Activated T-cell treated with anti-CD3 and anti-CD28 coated beads, Interleukin-2, amount 50 U/mL, for 1 hour (primary cell): ENCODE measurements at places on chromosomes 13 and 19.

- DNase-seq = no peak
These were observed 219.9 kb downstream of the MAB21L1 start for GRCh38 chr13:35256459-35257148.

DNA sequence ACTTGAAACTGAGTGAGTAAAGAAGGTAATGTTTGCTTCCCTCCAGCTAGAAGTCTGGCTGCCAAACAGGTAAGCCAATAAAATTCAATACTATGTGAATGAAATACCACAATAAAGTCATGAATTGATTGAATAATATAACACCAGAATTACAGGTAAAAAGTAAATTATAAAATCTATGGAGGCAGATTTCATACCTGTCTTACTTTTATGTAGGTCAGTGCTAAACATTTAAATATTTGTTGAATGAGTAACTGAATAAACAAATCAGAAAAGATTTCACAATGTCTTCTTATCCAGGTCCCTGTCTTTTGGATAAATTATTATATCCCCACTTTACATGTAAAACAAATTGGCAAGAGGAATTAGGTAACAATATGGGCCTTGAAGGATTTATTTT, 62.7 kb downstream of the MICU2 start:
- no peak for DNase-seq

DNA sequence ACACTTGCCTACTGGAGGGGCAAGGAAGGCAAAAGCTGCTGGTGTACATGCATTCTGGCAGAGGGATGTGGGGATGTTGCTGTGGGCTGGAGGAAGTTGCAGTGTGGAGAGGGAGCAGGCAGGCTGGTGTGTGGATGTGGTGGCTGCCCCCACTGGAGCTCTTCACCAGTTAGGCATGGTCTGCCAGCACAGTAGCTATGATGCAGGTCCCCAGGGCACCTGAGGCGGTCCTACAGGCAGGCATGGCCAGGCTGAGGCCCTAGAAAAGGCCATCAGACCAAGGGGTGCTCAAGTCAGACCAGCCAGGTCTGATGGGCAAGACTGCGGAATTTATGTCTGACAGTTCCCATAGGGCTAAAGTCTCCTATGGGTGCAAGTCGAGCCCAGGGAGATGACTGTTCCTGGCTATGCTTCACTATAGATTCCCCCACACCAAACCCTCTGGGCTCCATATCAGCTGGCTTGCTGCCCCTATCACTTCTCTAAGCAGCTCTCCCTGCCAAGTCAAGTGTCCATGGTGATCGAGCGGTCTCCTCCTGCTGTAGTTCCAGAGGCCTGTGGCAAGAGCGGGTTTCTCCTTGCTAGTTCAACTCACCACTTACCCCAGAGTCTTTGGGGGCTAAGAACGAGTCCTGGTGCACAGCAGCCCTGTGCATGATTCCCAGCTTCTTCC, 473.1 kb downstream of the TDRD3 start:
- no peak for DNase-seq

GRCh38 chr13:79581870-79582315, 100.9 kb downstream of the NDFIP2 start:
- no peak for DNase-seq

DNA sequence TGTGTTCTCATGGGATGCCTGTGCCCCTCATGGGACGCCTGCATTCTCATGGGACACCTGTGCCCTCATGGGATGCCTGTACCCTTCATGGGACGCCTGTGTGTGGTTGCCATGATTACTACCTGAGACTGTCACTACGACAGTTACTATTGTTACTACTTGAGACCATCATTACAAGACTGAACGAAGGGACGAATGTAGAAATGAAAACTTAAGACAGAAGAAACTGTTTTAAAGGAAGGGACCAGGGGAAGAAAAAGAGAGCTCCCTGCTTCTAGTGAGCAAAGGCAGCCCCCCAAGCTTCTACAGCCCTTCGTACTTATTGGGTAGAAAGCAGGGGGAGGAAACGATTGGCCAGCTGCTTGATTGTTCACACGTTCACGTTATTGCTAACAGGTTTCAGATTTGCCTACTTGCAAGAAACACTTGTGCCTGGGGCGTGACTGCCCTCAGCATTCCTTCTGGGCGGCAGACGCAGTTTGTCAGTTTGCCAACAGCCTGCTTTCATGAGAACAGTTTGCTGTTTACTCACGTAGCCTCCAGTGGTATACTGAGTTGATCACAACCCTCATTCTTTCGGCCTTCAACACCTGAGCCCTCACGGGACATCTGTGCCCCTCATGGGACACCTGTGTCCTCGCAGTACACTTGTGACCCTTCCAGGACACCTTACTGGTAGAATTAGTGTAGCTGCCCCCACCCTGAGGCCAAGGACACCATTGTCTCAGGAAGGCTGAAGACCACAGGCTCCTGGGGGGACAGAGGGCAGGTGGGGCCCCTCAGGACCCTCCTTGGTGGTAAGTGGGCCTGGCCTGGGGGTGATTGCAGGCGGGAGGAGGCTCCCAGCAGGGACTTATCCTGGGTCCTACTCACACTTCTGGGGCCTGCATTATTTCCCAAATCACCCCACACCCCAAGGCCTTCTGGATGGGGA, 2.5 kb upstream of the S1PR4 start:
- DNase-seq = peak; percentile 57

DNA sequence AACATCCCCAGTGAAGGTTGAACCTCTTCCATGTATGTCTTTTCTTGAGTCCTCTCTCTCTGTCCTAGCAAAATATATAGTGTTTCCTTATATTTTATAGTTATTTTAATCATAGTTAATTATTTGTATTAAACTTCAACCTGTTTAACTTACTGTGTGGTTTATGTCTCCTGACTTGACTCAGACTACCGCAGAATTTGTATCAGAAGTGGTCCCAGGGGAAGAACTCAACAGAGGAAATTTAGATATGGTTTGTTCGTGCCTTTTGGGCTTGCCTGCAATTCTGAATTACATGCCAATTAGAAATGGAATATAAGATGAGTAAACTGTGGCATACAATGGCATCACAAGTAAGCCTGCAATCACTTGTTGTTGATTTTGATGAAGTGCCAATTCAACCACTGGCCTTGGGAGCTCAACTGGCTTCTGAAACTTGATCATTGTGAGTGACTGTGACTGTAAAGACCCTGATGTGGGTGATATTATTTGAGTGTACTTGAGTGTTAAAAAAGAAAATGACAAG, 1459.5 kb upstream of the PCDH20 start:
- DNase-seq = no peak

GRCh38 chr13:31072041-31072440, 89.7 kb downstream of the HSPH1 start:
- no peak for DNase-seq

GRCh38 chr13:107865643-107866031, 349.7 kb downstream of the LIG4 start:
- no peak for DNase-seq

GRCh38 chr19:18620311-18620710, 7.6 kb downstream of the TMEM59L start:
- no peak for DNase-seq

GRCh38 chr19:41646589-41647204, 19.8 kb upstream of the CEACAM4 start:
- peak; percentile 48 for DNase-seq

- DNase-seq = peak; percentile 14
These were observed 2.9 kb downstream of the FFAR1 start for GRCh38 chr19:35350591-35350990.

- DNase-seq = no peak
These were observed 107.2 kb downstream of the FNDC3A start for GRCh38 chr13:49082653-49083536.

- no peak for DNase-seq
These were observed 76.2 kb downstream of the GGACT start for GRCh38 chr13:100512422-100512821.

DNA sequence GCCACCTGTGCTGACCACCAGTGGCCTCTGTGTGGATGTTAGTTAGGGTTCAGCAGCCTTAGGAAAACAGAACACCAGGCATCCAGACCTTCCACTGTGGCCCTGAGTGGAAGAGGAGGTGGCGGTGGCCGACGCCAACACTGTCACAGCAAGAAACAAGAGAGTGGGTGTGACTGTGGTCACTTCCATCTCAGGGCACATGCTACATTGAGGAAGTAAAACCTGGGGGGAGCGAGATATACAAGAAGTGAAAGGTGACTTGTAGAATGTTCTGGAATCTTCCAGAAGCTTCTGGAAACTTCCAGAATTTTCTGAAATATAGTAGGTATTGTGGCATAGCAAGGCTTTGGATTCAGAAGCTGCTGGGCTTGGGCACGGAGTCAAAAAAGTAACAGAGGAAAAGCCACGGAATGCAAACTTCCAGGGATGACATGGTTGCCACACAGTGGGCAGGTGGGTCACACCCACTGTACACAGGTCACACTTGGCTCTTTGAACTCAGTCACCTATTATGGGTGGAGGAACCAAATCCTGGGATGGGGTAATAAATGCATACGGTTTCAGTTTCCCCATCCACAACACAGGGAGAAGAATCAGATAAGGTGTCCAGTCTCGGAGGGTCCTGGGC, 24.3 kb downstream of the GNG7 start:
- no peak for DNase-seq

DNA sequence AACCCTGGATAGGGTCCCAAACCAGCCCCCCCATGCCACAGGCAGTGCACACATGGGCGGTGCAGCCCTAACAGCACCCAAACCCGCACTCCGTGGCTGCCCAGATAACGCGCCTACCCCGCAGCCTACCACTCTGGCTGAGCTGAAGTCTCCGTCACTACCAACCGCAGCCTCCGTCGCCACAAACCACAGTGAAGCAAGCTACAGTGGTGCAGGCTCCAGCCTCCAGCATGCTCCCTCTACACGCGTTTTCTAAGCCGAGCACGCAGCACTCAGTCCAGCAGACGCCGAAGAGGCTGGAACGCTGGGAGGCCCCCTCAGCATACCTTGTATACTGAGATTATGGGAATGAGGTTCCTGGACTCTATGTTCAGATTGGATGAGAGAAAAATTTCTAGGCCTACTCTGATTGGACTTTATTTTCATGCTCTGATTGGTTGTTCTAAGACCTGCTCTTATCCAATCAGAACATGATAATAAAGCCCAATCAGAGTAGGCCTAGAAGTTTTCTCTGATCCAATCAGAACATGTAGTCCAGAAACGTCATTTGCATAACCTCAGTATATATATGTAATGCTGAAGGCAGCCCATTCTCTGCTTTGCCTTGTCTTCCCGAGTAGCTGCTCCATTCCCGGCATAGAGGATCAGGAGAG, 56.7 kb upstream of the C1QTNF9B start:
- no peak for DNase-seq

DNA sequence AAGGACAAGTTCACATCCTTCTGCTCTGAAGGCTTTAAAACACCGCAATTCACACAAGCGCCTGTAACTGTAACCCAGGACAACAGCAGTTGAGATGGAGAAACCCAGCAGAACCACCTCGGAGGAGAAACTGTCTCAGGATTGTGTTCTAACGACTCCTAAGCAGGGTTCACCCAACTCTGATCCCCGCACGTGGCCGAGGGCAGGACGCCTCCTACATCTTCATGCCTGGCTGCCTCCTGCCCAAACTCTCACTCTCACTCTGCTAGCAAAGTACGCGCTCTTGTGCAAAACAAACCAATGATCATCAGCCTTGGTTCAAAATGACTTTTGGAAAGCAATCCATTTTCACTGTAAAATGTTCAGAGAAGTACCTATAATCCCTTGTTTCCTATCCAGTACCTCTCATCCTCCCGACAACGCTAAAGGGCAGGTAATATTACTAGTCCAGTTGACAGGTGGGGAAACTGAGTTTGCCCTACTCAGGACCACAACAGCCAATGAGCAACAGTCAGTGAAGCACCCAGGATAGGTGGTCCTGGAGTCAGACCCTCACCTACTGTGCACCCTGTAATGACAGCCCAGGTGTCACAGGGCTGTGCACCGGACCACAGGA, 25.6 kb downstream of the EPS15L1 start:
- DNase-seq = no peak

DNA sequence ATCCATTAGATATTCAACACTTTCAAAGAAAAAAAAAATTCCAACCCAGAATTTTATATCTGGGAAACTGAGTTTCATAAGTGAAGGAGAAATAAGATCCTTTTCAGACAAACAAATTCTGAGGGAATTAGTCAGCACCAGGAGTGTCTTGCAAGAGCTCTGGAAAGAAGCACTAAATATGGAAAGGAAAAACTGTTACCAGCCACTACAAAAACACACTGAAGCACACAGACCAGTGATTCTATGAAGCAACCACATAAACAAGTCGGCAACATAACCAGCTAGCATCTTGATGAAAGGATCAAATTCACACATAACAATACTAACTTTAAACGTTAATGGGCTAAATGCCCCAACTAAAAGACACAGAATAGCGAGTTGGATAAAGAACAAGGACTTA, 368.4 kb upstream of the MIR17HG start:
- DNase-seq = no peak

DNA sequence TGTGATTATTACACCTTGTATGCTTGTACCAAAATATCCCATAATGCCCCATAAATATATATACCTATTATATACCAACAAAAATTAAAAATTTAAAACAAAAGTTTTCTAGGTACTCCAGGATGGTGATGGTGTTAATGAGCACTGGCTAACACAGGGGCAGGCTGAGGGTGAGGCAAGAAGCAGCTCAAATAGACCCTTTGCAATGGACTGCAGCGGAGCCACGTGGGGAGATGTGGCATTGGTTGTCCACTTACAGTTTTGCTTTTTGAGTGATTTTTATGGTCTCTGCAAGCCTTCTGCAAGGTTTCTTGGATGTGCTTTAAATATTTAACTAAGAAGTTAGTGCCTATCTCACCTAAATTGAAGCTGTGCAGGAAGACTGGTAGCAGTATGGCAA, 132.9 kb downstream of the RAP2A start:
- DNase-seq = no peak

- no peak for DNase-seq
These were observed 293.2 kb downstream of the EFNB2 start for GRCh38 chr13:106241974-106242953.

DNA sequence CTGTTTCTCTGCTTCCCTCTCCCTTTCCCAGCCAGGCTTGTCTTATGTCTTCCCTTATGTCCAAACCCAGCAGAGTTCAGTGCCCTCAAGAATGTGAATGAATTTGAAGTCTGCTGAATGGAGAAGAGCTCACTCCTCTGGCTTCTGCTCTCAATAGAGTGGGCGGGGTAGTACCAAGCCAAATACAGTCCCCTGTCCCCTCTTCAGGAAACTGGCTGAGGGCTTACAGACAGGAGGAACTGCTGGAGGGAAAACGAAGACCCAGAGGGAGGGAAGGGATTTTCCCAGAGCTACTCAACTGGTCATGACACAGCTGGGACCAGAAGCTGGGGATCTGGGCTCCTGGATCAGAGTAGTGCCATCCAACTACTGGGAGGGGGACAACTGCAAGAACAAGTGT, 32.9 kb upstream of the POU2F2 start:
- no peak for DNase-seq

DNA sequence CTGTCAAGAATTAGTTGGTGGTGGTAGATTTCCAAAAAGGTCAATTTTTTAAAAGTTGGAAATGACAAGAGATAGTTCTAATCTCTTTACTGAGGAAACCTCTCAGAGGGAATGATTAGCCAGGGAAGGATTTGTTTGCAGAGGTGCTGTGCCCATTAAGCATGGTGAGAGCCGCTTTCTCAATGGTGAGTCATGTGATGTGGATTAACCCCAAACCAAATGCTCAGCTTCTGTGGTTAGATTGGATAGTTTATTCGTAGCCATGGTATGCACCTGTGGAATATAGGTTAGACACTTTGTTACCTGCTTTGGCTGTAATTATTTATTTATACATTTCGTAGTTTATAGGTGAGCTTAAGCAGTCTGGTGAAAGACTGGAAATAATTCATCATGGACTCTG, 7.1 kb downstream of the HNRNPM start:
- no peak for DNase-seq

- no peak for DNase-seq
These were observed 6.9 kb upstream of the ZNF580 start for GRCh38 chr19:55633861-55634260.

GRCh38 chr13:109451726-109452125, 334.7 kb downstream of the IRS2 start:
- no peak for DNase-seq
